ENCODE measurements at places on chromosomes 1 and 21.

GRCh38 chr1:244226435-244226834, 175.4 kb downstream of the ZBTB18 start:
- DNase-seq: no peak

DNA sequence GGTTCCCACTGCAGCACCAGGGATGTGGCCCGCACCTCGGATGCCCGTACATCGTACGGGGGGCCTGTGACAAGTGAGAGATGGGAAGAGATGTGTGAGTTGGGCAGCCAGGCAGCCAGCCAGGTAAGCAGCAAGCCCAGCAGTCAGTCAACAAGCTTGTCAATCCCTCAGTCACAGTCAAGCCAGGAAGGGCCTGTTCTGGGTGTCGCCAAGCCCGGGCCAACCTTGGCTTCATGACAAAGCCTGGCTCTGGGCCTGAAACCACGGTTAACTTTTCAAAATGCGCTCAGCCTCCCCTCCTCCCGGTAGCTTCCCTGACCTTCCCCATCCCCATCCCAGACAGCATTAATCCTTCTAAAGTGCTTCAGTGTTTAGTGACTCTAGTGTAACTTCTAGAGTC, 31.8 kb downstream of the MYOM3 start:
- no peak for DNase-seq

DNA sequence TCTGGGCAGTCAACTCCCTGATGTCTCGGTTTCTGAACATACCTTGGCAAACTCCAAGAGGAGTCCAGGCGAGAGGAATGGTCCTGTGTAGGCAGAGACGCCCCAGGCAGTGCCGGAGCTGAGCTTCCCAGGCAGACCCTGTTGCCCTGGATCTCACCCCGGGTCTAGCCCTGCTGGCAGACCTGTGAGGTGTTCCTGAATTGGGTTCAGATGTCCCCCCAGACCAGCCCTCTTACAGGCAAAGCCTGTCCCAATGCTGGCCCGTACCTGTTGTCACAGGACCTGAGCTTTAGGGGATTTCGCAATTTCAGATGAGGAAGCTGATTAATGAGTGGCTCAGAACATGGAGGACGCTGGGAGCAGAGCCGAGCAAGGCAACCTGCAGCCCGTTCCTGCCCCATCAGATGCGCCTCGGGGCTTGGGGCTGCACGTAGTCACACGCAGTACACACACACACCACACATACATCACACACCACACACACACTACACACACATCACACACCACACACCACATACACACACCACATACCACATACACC, 38.5 kb upstream of the PDE9A start:
- DNase-seq: peak; percentile 43

- no peak for DNase-seq
Observed at GRCh38 chr1:235919833-235920441, 53.2 kb upstream of the LYST start.

DNA sequence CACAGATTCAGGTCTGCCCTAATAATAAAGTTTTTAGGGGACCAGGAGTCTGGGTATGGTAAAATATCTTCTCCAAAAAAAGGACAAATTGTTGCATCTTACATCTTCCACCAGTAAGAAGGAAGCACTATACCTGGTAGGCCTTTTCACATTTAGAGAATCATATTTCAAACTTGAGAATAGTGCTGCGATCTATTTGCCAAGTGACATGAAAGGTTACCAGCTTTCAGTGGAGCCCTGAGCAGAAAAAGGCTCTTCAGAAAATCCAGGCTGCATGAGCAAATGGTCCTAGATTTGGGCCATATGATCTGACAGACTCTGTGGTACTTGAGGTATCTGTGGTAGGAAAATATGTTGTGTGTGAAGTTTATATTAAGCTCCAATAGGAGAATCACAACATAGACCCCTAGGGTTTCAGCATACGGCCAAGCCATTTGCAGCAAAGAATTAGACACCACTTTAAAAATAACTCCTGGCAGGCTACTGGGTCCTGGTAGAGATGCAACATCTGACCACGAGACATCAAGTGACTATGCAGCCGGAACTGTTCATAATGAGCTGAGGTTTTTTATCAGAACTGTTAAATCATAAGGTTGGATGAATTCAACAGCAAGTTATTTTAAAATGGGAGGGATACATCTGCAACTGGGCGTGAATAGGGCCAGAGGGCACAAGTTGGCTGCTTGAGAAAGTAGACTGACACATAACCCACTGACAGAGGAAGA, 38.6 kb upstream of the CCDC190 start:
- DNase-seq: no peak

DNA sequence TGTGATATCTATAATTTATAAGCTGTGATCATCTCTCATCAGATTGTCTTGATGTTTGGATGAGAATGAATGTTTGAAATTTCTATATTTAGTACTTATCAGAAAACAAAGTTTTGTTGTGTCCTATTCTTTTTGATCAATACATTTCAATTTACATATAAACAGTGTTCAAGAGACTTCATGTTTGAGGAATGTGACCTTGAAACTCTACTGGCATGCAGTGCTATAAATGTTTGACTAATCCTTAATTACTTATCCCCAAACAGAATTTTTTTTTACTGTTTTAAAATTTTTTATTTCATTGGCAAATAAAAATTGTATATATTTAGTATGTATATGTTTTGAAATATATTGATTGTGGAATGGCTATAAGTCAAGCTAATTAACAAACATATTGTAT, 1.5 kb upstream of the PRKAA2 start:
- DNase-seq: no peak

DNA sequence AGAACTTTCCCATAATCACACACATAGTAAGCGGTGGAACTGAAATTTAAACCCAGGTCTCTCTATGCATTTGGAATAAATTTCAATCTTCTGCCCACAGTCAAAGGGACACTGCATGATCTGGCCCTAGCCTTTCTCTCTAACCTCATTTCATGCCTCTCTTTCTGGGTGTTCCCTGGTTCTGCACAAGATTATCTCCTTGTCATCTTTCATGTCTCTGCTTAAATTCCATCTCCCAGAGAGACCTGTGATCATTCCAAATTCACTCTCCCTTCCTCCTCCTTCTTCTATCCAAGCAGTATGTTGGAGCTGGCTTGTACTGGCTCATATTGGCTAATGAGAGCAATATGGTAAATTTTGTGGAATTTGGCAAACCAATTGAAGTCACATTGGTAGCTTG, 22.2 kb downstream of the ETV3L start:
- DNase-seq: no peak
